ENCODE measurements at places on chromosomes 7 and 10.

GRCh38 chr7:134905375-134905774 is 80.9 kb upstream of the AGBL3 start:
- peak; percentile 61 for DNase-seq

- peak; percentile 30 for DNase-seq
These were observed 209.7 kb upstream of the TMEM196 start for GRCh38 chr7:19982841-19983835.

DNA sequence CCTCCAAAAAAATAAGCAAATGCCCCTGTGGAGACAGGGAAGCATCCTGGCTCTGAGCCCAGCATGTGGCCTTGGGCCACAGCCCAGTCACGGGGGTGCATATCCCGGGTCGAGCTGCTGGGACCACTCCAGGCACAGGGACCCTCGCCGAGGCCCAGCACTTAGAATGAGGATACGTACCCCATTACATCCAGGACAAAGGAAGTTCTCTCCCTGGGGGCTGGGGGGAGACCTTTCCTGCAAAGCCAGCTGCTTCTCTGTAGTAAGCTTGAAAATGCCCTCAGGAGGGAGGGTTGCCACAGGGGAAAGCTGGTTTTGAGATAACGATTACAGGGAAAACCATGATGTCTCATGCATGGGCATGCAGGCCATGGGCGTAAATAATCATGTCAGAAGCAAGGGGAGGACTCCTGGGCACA is 75.5 kb downstream of the HIPK2 start:
- DNase-seq: no peak

GRCh38 chr7:112399501-112399900 is 50.8 kb upstream of the IFRD1 start:
- no peak for DNase-seq

Measured in muscle of back (tissue), 13 donors.